Activated T-helper 9 cell treated with anti-CD3 and anti-CD28 coated beads, Interleukin-2, amount 50 U/mL, for 16 hours (primary cell): ENCODE measurements at places on chromosomes 12 and 14.

DNA sequence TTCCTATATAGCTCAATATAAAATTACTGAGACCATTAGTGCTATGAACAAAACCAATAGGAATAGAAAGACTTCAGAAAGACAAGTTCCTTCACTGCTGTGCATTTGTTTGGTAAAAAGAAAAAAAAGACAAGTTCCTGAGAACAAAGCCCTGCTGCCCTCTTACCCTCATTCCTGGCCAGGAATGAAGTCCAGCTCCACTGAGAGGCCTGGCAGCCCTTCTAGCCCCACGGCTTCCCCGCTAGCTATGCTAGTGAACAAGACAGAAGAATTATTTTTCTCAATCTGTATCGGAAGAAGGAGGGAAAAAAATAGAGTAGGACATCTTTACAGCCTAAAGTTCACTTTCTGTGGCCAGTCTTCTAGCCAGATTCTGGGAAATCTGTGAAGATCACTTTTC lies 1.6 kb downstream of the MFAP5 start:
- DNase-seq = no peak

DNA sequence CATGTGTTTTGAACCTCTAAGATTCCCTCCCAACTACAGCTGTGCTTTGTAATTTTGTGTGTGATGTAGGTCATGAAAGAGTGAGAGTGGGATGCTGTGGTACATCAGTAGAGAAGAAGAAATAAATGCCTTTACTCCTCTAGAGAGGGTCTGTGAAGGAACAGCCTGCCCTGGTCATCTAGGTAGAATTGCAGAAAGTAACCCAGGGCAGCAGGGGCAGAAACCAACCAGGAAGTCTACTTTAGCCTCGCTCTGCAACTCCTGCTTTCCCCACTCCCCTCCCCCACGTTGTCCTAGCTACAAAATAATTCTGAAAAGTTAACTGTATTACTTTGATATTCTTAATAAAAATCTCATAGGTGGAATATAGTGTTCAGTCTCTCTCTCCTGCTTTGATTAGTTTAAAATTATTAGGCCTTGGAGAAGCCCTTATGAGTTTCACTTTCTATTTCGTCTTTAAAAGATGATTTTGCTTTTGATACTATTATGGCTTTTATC lies 7.5 kb downstream of the TBK1 start:
- no peak for DNase-seq

- no peak for DNase-seq
These were observed 42.6 kb upstream of the HIF1A start for GRCh38 chr14:61652526-61653262.

DNA sequence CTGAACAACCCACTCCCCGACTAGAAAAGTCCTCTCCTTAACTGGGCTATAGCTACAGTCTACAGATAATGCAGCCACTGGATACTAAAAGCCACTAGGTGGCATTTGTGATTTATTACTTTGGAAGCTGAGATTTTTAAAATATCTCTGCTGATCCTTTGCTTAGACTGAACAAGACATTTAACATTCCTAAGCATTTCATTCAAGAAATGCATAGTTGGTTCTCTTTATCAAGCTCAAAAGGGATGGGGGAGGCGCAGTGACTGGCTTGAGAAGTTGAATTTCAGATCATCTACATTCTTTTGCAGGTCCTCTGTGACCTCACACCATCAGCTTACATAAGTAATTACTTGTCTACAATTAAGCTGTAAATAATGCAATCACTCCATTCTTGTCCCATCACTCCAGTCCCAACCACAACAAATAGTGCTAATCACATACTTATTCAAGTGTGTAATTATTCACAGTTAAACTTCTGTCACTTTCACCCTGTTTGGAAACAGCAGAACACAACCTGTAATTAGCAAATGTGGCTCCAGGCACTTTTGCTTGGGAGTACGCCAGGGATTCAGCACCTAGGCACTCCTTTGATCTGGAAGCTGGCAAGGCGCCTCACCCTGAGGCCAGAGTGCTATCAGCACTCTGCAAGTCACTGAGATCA lies 203.6 kb downstream of the NOVA1 start:
- DNase-seq = no peak

DNA sequence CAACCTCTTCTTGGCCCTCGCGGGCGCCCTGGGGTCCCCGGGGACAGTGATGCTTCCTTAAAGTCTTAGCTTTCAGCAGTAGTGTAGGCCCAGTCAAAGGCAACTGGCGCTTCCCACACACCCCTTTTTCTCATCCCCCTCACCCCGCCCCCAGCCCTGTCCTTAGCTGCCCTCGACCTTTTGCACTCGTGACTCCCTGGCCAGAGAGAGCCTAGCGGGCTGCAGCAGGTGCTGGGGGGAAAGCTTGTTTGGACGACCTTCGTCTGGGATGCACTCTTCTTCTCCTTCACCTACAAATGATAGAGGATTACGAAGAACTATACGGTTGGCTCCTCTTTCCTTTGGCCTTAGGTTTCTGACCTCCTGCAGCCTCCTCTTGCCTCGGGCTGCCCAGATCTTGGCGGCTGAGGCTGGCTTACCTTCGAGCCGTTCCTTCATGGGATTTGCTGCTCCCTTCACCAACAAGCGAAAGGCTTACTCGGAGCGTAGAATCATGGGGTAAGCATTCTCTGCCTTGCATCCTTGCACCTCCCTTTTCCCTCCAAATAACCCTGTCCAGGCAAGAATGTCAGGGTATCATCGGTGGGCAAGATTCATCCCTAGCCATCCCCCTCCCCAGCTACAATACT lies 815 bp downstream of the COQ10A start:
- DNase-seq = no peak

- DNase-seq = no peak
These were observed 402.9 kb upstream of the PDE3A start for GRCh38 chr12:19965196-19966038.

- no peak for DNase-seq
These were observed 65.9 kb downstream of the RERG start for GRCh38 chr12:15155271-15155670.

GRCh38 chr14:23513005-23513817 lies 38.4 kb downstream of the ZFHX2 start:
- DNase-seq = no peak

DNA sequence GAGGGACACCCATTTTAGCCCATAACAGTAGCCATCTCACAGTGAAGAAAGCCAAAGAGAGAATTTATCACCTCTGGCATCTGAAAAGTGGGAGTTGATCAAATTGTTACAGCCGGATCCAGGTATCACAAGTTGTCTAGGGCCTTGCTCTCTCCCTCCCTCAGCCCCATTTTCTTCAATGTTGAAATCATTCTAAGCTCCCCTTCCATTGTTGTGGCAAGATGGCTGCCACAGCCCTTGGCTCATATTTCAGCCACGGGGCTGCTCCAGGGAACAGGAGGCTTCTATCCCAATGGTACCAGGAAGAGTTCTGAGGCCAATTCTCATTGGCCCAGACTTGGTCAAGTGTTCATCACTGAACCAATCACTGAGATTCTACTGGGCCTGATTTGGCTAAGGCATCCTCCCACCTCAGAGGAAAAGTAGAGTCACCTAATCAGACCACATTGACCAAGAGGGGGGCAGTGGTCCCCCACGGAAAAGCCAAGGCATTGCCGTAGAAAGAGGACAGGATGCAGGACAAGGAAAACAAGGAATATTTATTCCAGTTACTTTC lies 106.2 kb downstream of the GPATCH2L start:
- DNase-seq = no peak

DNA sequence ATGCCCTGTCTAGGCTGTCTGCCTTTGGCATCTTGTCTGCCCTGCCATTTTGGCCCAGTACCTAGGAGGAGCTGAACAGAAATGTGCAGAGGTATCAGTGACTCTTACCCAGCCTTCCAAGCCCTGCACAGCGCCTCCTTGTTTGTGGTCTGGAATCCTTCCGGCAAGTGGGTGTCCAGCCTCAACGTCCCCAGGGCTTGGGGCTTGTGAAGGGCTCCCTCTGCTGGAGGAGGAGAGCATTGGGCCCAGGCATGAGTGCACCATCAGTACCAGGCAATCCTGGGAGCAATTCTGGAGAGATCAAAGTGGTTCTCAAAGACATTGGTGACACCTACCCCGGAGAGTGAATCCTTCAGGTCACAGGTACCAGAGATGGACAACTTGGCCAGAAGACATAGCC lies 2.4 kb upstream of the TCL1B start:
- no peak for DNase-seq

DNA sequence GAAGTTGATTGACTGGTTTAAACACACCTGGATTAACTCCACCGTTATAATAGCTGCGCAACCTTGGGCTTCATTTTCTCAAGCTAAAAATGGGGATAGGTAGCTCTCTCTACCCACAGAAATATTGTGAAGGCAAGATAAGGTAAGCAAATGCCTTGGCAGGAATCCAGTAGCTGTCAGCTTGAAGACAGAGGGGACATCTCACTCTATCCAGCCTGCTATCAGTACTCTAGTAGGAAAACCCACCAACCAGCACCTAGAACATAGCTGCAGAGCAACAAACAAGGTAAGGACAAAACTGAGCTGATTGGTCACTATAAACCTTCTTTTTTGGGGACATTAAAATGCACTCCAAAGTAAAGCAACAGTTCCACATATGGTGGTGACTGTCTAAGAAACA lies 7.7 kb downstream of the CSRP2 start:
- no peak for DNase-seq

DNA sequence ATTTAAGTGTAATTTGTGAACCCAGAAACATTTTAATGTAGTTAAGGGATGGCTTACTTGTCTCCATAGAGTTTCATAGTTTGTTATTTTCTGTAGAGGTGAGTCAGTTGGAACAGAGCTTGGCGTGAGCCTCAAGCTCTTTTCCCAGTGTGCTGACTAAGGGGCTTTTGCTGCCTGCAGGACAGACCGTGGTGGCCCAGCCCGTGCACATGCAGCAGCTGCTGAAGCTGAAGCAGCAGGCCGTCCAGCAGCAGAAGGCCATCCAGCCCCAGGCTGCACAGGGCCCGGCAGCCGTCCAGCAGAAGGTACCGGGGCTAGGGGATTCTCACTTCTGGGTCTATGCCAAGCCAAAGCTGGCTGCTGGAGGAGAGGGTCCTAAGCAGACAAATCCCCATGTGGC lies 76.9 kb downstream of the DDX51 start:
- DNase-seq = no peak

DNA sequence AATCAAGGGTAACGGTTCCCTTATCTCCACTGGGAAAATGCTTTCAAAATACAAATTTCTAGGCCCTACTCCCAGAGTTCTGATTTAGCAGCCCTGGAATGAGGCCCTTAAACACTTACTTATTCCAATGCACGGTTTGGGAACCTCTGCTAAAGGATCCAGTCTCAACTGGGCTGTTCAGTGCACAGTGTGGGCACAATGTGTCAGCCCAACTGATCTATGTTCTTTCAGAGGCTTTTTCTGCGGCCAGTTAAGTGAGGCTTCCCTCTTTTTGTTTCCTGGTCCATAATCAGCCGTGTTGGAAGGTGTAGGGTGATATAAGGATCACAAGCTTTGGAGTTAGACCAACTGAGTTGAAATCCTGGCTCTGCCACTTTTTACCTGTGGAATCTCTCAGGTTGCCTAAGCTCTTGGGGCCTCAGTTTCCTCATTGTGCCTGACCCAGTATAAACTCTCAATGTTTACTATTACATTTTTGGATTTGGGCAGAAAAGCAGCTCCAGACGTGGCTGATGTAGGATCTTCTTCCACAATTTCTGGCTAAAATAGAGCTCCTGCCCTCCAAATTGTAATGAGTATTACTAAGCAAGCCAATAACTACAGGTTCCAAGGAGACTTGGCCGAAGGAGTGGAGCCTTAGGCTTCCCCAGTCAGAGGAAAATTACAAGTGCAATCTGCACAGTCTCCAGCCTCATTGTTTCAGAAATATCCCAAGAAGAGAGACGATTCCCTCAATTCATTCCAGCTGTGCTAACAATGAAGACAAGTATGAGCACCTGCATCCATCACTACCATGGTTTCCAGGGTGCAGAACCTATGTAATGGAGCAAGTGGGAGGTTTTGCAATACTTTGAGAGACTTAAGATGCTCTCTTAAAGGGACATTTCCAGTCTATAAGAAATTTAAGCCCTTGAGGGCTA lies 2.3 kb upstream of the ANGEL1 start:
- no peak for DNase-seq

- DNase-seq = no peak
These were observed 17.2 kb upstream of the TPCN1 start for GRCh38 chr12:113203852-113204760.

GRCh38 chr12:98896938-98897337 lies 251.8 kb downstream of the APAF1 start:
- no peak for DNase-seq

GRCh38 chr12:122839907-122840554 lies 4.8 kb downstream of the HIP1R start:
- no peak for DNase-seq

GRCh38 chr12:108349278-108349688 lies 10.2 kb upstream of the CMKLR1 start:
- no peak for DNase-seq

DNA sequence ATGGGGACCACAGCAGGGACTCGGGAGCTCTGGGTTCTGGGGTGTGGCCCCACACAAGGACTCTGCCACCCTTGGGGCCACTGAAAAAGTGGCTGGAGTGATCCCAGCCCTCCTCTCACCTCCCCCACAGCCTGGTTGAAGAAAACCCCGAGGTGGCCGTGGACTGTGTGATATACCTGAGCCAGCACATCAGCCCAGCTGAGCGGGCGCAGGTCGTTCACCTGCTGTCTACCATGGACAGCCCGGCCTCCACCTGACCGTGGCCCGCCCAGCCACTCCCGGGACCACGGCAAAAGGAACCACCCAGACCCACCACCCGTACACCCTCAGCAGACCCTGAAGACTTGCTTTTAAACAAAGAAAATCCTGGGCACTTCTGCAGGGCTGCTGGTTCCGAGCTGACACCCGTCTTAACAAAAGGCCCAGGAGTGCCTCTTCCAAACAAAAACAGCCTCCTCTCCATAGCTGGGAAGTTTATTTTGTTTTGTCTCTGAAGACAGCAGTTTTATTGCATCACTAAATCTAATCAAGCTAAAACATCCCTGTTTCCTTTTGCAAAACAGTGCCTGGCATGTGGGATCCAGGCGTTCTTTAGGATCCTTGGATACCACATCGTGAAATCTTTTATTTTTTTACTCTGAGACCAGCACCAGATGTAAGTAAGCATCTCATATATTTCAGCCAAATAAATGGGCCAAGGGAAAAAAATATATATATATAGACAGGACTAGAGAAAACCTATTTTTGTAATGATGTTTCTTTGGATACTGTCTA lies 42.8 kb downstream of the FOXN4 start:
- DNase-seq = no peak

DNA sequence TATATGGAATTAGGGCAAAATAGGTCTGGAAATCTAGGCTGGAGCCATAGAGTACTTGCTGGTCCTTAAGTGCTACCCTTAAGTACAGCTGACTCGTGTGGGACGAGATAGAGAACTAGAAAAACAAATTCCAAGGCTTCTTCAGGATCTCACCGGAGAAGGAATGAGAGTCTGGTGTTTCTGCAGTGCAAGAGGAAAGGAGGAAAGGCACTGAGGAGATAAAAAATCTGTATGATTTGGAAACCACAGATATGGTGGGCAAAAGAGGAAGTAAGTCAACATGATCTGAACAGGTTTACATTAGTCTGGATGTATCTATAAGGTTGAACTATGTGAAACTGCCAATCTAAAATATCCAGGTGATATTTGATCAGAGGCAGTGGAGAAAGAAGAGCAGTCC lies 134.4 kb upstream of the SOX5 start:
- DNase-seq = no peak
